ENCODE measurements at places on chromosomes 2 and 18. TPM values are rescaled to one million over a fixed set of nuclear protein-coding genes. Genes with fewer than 3 reads are reported as not detected.

GRCh38 chr2:109148117-109148746 is 19.2 kb downstream of the SH3RF3 start:
- DNase-seq, result no peak

DNA sequence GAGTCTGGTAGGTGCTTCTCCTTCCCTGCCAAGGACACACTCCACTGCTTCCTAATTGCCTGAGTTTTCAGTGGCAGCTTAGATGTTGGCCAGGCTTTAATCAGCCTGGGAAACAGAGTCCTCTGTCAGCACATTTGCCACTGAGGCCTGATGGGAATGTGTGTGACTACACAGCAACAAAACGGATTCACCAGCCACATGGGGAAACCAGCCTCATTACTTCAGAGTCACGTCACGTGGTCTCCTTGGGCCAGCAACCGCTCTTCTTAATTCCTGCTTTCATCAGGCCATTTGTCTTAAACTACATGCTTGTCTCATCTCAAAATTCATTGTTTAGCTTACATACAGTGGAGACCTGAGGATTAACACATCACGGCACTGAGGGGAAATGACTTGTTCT is 93.9 kb upstream of the LTBP1 start:
- no peak for DNase-seq

DNA sequence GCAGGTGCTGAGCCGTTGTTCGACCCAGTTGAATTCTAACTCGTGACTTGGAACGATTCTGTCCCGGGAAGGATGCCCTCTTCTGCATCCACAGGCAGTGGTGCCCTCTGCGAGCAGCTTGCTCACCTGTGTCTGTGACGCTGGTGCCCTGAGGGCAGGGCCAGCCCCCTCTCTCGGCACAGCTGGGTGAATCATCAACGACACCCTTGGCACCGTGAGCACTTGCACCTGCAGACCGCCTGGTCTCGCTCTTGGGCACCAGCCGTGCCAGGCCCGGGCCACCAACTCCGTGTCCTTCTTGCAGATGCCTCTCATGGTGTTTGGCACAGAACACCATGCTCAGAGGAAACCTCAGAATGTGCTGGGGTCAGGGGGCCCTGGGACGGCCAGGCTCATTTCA is 75.0 kb downstream of the SLC66A2 start:
- no peak for DNase-seq

- no peak for DNase-seq
These were observed 151.3 kb downstream of the ZFP36L2 start for GRCh38 chr2:43075054-43075593.

GRCh38 chr2:39665811-39666490 is at the start of gene TMEM178A:
Gene TMEM178A, plus strand, starts transcription at chr2:39665917. Its CDS starts 58 bp downstream, at chr2:39665975.
- DNase-seq, result no peak

- DNase-seq, result no peak
These were observed 599.9 kb downstream of the RNF144A start for GRCh38 chr2:7517088-7517487.

The ANKRD29 gene
- not detected for total RNA-seq

The SH3BP4 gene
- total RNA-seq, result not detected

The SERPINB4 gene
- not detected for total RNA-seq

The ANKRD39 gene
- 24.5 TPM for total RNA-seq

Data from CD4-positive, alpha-beta memory T cell (primary cell).